ENCODE measurements at places on chromosomes 7 and 10. TPM values are rescaled to one million over a fixed set of nuclear protein-coding genes. Genes with fewer than 3 reads are reported as not detected.
A peak's percentile ranks its signal among the peaks of the same experiment; 100 is the strongest.

GRCh38 chr7:26183545-26184280, 16.8 kb downstream of the HNRNPA2B1 start:
- no peak overlapping the region for H3K4me3 ChIP-seq
- no peaks in the 10 kb centered on the region for H3K27me3 ChIP-seq
- peak overlapping the region; percentile 50 for H3K27ac ChIP-seq
- peaks cover 9% of the 10 kb centered on the region for H3K36me3 ChIP-seq

GPNMB gene
- total RNA-seq: 13.3 TPM

DNA sequence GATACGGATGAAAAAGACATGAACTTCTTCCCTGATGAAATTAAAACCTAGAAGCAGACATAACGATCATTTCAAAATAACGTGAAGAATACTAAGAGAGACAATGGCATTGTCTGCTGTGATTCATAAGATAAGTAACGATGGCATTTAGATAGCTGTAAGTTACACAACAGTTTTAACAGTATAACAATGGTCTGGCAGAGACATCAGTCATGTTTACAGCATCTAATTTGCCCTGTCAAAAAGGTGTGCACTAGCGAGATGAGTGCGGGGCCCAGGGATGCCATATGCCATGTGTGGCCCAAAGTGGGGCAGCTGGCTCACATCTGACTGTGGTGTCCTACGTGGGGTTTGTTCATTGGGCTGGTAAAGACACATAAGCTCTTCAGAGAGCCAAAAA, 55.7 kb upstream of the RHEB start:
- no peak for DNase-seq
- H3K27me3 ChIP-seq: no peaks in the 10 kb centered on the region
- H3K4me1 ChIP-seq: no peaks in the 10 kb centered on the region
- peaks cover 14% of the 10 kb centered on the region for H3K36me3 ChIP-seq

- DNase-seq: no peak
- H3K27ac ChIP-seq: no peak overlapping the region
- no peaks in the 10 kb centered on the region for H3K36me3 ChIP-seq
- H3K27me3 ChIP-seq: no peaks in the 10 kb centered on the region
- peaks cover 41% of the 10 kb centered on the region for H3K4me1 ChIP-seq
- no peak overlapping the region for H3K4me3 ChIP-seq
Observed at GRCh38 chr10:530717-531116, 158.8 kb downstream of the DIP2C start.

GRCh38 chr7:130345725-130346124, 1.1 kb downstream of the CPA5 start:
- H3K4me3 ChIP-seq: peak overlapping the region; percentile 1
- H3K27ac ChIP-seq: peak overlapping the region; percentile 49
- no peak for DNase-seq
- no peaks in the 10 kb centered on the region for H3K36me3 ChIP-seq

FZD1 gene
- 23.8 TPM for total RNA-seq

CC2D2B gene
- total RNA-seq: 0.34 TPM

DNA sequence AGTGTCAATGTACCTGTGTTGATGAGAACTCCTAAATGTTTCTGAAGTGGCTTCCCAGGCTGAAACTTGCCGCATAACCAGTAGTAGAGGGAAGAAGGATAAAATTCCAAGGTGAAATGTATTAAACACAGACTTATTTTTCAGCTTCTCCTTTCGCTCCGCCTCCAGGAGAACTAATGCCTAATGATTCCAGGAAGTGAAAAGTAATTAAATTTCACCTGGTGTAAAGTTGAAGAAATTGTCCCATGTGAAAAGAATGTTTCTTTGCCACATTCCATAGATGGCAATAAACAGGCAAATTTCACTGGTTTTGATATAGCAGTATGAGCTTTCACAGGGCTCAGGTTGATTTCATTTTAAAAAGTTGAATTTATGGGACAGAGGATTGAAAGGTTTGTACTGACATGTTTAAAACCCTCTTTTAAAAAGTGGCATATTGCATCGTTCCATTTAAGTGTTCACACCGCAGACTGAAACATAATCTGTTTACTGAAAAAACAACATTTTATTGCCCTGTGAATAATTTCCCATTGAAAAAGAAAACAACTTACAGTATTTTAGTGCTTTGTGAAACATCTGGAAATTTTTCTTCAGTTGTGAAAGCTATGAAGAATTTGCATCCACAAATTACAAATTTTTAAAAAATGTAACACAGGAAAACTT, 453.4 kb upstream of the NFE2L3 start:
- H3K4me3 ChIP-seq: no peak overlapping the region
- peaks cover 7% of the 10 kb centered on the region for H3K27me3 ChIP-seq
- H3K36me3 ChIP-seq: no peaks in the 10 kb centered on the region

PLAU gene
- 5.5 TPM for total RNA-seq

ERCC6 gene
- 36.9 TPM for total RNA-seq

LIPJ gene
- total RNA-seq: 0.29 TPM

GRCh38 chr7:47528471-47528870, 53.4 kb downstream of the TNS3 start:
- no peak for DNase-seq
- H3K27ac ChIP-seq: no peak overlapping the region
- no peaks in the 10 kb centered on the region for H3K27me3 ChIP-seq
- peaks cover 35% of the 10 kb centered on the region for H3K36me3 ChIP-seq

- no peak for DNase-seq
- peaks cover 4% of the 10 kb centered on the region for H3K27me3 ChIP-seq
- peaks cover 8% of the 10 kb centered on the region for H3K4me1 ChIP-seq
- no peak overlapping the region for H3K4me3 ChIP-seq
- no peaks in the 10 kb centered on the region for H3K36me3 ChIP-seq
Observed at GRCh38 chr10:51815723-51816122, 116.3 kb upstream of the CSTF2T start.

PSMG3 gene
- total RNA-seq: 27.0 TPM

FGL2 gene
- total RNA-seq: 1.9 TPM

- H3K27me3 ChIP-seq: peaks cover 36% of the 10 kb centered on the region
- H3K27ac ChIP-seq: no peak overlapping the region
- DNase-seq: peak; percentile 20
- no peaks in the 10 kb centered on the region for H3K36me3 ChIP-seq
- H3K4me1 ChIP-seq: peaks cover 2% of the 10 kb centered on the region
- no peak overlapping the region for H3K4me3 ChIP-seq
Observed at GRCh38 chr7:55250313-55250712, 114.8 kb upstream of the LANCL2 start.

GRCh38 chr7:44387389-44387788, 62.0 kb upstream of the CAMK2B start:
- H3K4me1 ChIP-seq: no peaks in the 10 kb centered on the region
- H3K4me3 ChIP-seq: no peak overlapping the region
- peak; percentile 49 for DNase-seq
- H3K27me3 ChIP-seq: no peaks in the 10 kb centered on the region
- H3K27ac ChIP-seq: no peak overlapping the region
- H3K36me3 ChIP-seq: peaks cover 6% of the 10 kb centered on the region
